Fibroblast of lung (primary cell): ENCODE measurements at places on chromosomes 1 and 21. TPM values are rescaled to one million over a fixed set of nuclear protein-coding genes. Genes with fewer than 3 reads are reported as not detected.

- peak; percentile 67 for DNase-seq
These were observed 35.8 kb downstream of the GREM2 start for GRCh38 chr1:240575981-240576662.

- DNase-seq, result peak; percentile 8
These were observed 25.0 kb downstream of the KANK4 start for GRCh38 chr1:62294261-62294660.

- DNase-seq, result no peak
These were observed 26.3 kb downstream of the STK40 start for GRCh38 chr1:36359383-36359782.

The TMCO4 gene
- polyA plus RNA-seq, result 11.9 and 12.5 TPM in 2 replicates

DNA sequence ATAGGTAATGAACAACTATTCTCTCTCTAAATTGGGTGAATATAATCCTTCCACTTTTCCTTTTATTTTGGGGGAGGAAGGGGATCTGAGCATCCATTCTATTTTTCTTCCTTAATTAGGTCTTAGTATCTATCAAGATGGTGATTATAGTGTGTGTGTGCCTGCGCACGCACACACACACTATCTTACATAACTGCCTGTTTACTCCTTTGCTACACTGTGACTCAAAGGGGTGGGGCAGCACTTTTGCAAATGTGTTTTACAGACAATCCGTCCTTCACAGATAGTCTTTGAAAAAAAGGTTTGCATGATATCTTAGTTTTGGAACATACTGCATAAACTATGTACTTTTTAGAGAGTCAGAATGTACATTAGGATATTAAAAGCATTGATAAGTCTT lies 191.5 kb downstream of the SDCCAG8 start:
- DNase-seq, result peak; percentile 40

DNA sequence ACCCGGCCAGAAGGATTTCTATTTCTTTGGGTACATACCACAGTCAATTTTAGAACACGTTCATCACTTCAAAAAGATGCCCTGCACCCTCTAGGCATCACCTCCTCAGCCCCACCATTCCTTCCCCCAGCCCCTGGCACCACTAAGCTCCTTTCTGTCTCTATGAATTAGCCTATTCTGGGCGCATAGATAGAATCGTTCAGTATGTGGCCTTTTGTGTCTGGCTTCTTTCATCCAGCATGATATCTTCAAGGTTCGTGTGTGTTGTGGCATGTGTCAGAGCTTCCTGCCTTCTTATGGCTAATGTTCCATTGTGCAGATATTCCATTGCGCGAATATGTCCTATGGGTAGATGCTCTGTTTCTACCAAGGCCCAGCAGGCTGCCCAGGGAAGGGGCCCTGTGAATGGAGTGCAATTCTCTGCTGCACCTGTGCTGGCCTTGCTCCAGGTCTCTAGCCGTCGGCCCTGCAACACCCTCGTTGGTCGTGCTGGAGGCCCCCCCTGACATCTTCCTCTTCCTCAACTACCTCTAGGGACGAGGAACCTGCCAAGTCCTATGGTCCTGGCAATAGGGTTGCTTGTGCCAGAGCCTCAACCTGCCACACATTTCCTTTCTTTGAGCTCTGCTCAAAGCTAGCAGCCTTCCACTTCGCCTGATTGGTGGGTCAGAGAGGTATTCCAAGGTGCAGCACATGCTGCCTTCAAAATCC lies 113.5 kb downstream of the RIPK4 start:
- DNase-seq, result no peak

The TEKT2 gene
- polyA plus RNA-seq, result 0.06 and 0.09 TPM in 2 replicates

The CLCN6 gene
- 13.8 and 15.3 TPM in 2 replicates for polyA plus RNA-seq

DNA sequence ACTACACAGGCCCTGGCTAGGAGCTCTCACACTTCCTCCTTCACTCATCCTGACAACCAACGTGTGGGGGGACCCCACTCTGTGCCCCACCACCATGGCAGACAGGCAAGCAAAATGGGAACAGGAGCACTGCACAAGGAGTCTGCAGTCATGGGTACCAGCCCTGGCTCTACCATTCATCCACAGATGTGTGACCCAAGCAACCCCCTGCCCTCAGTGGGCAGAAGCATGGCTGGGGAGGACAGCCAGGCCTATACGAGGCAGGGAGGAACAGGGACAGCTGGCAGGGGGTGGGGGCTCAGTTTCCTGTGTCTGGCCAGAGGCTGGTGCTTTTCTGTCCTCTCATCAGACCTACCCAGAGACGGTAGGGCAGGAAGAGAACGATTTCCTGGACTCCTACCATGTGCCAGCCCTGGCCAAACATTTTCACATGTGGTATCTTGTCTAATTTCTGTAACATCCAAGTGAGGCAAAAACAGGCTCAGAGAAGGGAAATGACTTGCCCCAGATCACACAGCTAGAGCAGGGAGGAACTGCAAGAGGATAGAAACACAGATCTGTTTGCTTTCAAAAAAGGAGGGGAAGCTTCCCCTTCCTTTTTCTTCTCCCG lies 178.0 kb downstream of the HIVEP3 start:
- DNase-seq, result no peak

GRCh38 chr1:6454856-6455751 lies 10.9 kb downstream of the TNFRSF25 start:
- peak; percentile 35 for DNase-seq

- DNase-seq, result peak; percentile 23
These were observed 486.3 kb downstream of the PTBP2 start for GRCh38 chr1:97207868-97208267.

The SLC22A15 gene
- polyA plus RNA-seq, result 3.1 and 4.9 TPM in 2 replicates

DNA sequence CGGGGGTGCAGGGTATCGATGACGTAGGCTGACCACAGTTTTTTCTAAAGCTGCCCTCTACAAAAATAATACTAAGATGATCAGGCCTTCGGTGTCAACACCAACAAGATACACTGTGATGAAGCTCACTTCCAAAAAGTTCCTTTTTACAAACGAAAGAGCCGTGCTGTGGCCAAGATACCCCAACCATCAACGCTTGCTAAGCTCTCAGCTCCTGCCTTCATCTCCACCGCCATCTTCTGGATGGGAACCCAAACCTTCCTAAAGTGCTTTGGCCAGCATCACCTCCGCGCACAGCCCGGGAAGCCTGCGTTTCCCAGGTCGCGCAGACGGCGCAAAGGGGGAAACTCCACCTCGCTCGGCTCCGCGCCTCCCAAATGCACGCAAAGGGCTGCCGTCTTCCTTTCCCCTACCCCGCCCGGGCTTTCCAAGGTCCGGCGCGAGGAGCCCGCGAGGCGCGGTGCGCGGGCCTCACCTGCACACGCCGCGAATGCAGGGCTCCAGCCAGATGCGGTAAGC lies 541 bp downstream of the USP48 start:
- DNase-seq, result peak; percentile 57

The CDK18 gene
- polyA plus RNA-seq, result 0.12 and 2.1 TPM in 2 replicates

The NKAIN1 gene
- 0.07 and 0.19 TPM in 2 replicates for polyA plus RNA-seq

The NECTIN4 gene
- polyA plus RNA-seq, result 0.07 and 0.16 TPM in 2 replicates

The TRNAU1AP gene
- polyA plus RNA-seq, result 31.7 and 35.7 TPM in 2 replicates

GRCh38 chr1:36108314-36108713 lies 16.7 kb downstream of the COL8A2 start:
- DNase-seq, result peak; percentile 70

- no peak for DNase-seq
These were observed 60.6 kb downstream of the NAV1 start for GRCh38 chr1:201599548-201599947.

GRCh38 chr1:212700892-212701819 lies 1.5 kb upstream of the BATF3 start:
- peak; percentile 66 for DNase-seq

DNA sequence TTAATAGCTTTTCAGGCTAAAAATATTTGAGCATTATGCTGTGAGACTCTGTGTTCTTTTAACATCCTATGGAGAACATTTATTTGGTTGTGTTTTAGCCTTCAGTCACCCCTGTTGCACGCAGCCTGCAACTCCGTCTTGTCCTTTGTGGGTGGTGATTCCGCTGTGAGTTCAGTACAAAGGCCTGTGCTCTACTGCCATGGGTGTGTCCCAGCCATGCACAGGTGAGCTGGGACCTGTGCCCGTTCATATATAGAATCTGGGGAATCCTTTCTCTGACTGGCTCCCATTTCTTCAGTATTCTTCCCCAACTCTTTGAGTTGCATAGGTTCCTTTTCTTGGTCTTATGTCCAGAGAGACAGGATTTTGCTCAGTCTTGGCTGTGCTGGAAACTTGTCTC lies 61.4 kb downstream of the ACTL8 start:
- DNase-seq, result no peak

DNA sequence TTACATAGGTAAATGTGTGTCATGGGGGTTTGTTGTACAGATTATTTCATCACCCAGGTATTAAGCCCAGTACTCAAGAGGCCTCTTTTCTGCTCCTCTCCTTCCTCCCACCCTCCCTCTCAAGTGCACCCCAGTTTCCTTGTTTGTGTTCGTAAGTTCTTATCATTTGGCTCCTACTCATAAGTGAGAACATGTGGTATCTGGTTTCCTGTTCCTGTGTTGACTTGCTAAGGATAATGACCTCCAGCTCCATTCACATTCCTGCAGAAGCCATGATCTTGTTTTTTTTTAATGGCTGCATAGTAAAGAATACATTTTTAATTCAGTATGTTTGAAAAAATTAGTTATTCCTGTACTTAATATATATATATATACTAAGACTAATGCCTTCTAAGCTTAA lies 107.7 kb downstream of the CLDN17 start:
- DNase-seq, result no peak

GRCh38 chr21:43331962-43332828 lies 94.7 kb downstream of the SIK1 start:
- DNase-seq, result peak; percentile 91

DNA sequence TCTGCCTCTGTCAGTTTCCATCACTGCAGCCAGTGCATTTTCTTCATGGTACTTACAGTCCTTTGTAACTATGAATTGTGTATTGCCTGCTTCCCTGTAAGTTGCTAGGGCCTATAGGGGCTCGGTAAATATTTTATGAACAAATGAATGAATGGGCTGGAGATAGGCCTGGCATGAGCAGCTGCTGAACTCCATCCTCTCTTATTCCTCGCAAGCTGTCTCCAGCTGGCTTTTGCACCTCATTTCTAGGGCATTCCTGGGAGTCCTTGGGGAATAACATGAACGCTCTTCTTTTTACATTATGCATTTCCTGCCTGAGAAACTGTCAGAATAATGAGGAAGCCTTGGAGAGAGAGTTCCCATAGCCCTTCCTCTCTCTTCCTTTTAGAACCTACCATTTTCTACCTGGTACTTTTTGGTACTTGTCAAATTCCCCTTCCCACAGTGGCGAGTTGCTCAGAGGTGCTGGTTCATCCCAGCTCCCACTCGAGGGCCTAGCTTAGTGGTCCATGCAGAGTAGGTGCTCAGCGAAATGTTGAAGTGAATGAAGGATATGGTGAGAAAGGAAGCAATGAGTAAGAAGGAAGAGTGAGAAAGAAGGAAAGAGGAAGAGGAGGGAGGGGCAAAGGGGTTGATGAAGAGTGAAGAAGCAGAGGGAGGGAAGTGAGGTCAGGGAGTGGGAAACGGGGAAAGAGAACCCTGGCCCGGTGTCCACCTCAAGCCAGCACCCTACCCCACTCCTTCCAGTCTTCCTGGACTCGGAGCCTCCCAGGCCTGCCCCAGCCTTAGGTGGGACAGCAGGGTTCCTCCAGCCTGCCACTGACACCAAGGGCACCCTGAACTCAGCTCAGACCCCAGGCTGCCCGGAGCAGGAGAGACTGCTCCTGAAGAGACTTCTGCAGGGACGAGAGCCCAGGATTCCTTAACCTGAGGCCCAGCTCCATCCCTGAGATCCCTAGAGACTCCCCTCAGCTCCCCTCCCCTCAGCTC lies 29.6 kb downstream of the KCNC4 start:
- no peak for DNase-seq

GRCh38 chr1:93565496-93566206 lies 116.0 kb downstream of the BCAR3 start:
- no peak for DNase-seq

DNA sequence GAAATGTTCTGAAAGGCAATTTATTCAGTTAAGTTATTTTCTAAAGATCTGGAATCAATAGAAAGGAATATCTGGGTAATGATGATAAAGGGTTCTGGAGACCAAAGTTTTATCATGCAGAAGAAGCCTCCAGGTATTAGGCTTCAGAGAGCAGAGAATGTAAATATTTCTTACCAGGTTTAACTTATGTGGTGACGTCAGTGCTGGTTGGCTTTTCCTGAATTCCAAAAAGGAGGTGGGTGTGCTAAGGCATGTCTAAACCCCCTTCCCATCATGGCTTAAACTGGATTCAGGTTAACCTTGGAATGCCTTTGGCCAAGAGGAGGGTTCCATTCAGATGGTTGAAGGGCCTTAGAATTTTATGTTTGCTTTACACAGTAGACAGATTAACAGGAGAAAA lies 829.9 kb downstream of the NCAM2 start:
- no peak for DNase-seq

GRCh38 chr1:151062741-151063371 lies 2.7 kb downstream of the MLLT11 start:
- peak; percentile 93 for DNase-seq

The FAM72C gene
- 0.77 and 2.3 TPM in 2 replicates for polyA plus RNA-seq

DNA sequence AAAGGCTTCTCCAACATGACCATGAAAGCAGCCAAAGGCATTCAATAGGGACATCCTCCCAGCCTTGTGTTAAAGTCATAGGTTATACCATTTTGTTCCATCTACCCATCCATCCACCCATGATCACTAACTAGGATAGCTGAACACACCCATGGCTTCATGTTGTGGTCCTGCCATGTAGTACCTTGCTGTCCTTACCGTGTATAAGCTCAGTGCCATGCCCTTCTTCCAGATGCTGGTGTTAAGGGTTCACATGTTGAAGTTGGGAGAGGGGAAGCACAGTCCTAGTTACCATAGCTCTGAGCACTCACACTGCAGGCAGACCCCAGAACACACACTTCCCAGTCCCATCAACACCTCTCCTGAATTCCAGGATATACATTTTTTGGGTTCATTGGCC lies 51.5 kb downstream of the ATP5PO start:
- no peak for DNase-seq

- no peak for DNase-seq
These were observed 7.4 kb downstream of the GJA4 start for GRCh38 chr1:34800214-34800613.

- DNase-seq, result no peak
These were observed 6.7 kb upstream of the SNAPIN start for GRCh38 chr1:153651771-153652170.

DNA sequence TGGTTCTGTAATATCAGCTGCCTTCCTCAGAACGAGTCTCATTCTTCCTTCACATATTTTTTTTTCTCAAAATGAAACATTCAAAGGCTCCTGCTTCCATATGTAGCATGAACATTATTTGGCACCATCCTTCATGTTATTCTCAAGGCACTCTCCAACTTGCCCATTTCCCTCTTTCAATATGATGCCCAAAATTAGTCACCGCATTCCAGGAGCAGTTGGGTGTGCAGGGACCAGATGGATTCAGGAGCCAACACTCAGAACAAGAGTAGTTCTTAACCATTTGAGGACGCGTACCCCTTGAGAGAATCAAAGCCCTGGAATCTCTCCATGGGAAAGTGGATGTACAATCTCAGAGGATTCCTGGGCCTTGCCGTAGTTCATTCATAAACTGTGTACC lies 50.3 kb downstream of the KCNK1 start:
- DNase-seq, result no peak

The ALPL gene
- polyA plus RNA-seq, result 0.21 and 1.3 TPM in 2 replicates

The NSL1 gene
- polyA plus RNA-seq, result 21.4 and 27.4 TPM in 2 replicates

GRCh38 chr1:194931166-194931565 lies 1677.1 kb downstream of the KCNT2 start:
- DNase-seq, result peak; percentile 15

The LRRC38 gene
- not detected in 2 replicates for polyA plus RNA-seq

GRCh38 chr1:243345205-243345604 lies 89.4 kb downstream of the SDCCAG8 start:
- no peak for DNase-seq

GRCh38 chr1:88210103-88210787 lies 473.8 kb upstream of the PKN2 start:
- no peak for DNase-seq

GRCh38 chr1:90391126-90391525 lies 326.0 kb downstream of the BARHL2 start:
- DNase-seq, result no peak

GRCh38 chr1:181126871-181127587 lies 38.5 kb downstream of the IER5 start:
- DNase-seq, result no peak
